ENCODE measurements at places on chromosomes 4 and X.
A peak's percentile ranks its signal among the peaks of the same experiment; 100 is the strongest.

GRCh38 chr4:74608151-74608949, 163.4 kb downstream of the AREG start:
- no peak for DNase-seq

- peak; percentile 62 for DNase-seq
Measured at GRCh38 chrX:134999469-134999868, 8.7 kb downstream of the SMIM10 start.

GRCh38 chr4:174928174-174928573, 10.0 kb downstream of the ADAM29 start:
- DNase-seq: no peak

GRCh38 chr4:42778349-42778748, 114.2 kb upstream of the GRXCR1 start:
- no peak for DNase-seq

GRCh38 chr4:80229128-80229527, 31.8 kb downstream of the PRDM8 start:
- DNase-seq: no peak

DNA sequence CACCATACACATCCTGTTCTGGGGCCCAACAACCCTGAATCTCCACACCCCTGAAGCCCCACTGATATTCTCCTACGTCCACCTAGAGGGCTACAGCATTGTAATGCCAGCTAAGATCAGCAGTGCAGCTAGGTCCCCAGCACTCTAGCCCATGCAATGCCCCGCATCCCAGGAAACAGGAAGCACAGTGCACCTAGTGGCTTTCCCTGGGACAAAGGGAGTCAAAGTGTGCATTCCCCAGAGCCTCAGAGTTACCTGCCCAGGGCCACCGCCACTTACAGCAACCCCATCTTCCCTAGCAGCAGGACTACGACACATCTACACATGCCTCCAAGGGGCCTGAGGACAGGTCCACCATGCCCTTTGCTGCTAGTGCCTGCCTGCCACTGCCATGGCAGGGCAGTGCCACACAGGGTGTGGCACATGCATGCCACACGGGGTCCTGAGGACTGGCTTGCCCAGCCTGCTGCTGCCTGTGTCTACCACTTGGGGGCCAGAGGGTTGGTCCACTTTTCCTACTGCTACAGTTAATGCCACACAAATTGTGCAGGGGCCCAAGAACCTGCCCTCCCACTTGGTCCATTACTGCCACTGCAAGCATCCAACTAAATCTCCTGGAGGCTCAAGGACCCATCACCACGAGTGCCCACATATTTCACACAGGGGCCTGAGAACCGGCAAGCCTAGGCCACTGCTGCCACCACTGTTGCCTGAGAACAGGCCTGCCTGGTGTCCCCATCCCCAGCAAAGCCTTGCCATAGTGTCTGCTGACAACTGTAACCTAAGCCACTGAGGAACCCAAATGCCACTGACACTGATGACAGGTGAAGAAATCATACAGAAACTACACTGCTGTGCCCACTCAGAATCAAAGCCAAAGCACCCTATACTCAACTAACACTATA, 23.7 kb downstream of the TLR6 start:
- no peak for DNase-seq

DNA sequence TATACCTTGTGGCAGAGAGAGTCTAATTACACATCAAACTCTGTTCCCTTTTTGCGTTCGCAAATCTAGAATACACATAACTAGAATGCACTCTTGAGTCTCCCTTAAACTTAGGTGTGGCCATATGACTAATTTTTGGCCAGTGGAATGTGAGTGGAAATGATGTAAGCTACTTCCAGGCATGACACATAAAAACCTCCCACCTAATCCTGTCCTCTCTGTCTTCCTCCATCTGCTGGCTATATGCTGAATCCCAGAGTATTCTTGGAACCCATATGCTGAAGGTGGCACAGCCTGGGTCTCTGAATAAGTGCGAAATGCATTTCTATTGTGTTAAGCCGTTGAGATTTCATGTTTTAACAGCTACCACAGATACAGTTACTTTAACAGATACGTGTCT, 269.9 kb upstream of the NRK start:
- no peak for DNase-seq

GRCh38 chrX:151552743-151553142, 10.7 kb upstream of the PASD1 start:
- DNase-seq: no peak

DNA sequence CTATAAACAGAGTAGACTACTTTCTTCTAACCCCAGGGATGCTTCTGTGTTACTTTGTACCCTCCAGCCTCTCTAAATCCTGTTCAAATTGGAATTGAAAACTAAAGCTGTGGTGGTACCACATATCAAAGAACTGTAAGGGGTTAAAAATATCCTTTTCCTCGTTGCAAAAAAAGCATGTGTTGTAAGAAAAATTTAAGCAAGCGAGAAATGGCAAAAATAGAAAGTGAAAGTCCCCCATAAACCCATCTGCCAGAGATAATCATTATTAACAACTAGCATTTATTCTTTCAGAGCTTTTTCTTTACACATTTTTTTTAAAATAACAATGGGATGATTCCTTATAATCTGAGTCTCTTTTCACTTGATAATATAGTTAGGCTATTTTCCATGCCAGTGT, 40.6 kb downstream of the TMEM164 start:
- no peak for DNase-seq

DNA sequence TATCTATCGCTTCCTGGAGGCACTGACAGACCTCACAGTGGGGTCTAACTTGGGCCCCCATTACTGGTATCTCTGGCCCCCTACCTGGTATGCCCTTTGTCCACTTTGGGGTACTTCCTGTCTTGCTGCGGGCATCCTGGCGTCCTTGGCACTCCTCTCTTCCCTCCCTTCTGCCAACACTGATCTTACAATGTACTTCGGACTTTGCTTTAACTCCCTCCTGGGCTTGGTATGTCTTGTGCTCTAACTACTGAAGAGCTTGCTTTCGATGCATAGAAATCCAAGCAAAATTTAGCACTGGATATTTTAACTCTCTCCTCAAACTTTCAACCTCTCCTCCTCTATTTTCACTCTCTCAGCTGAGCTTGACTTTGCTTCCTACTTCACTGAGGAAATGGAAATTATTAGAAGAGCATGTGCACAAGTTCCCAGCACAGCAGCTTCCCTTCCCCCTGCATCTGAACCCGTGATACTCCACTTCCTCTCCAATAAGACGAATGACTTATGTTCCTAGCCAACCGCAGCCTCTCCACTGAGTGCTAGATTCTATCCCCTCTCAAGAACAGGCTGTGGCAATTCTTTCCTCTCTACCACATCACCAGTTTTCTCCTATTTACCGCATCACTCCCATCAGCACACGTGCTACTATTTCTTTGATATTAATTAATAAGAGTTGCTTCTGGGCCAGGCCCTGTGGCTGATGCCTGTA, 52.9 kb downstream of the SUPT20HL2 start:
- peak; percentile 33 for DNase-seq

- no peak for DNase-seq
Measured at GRCh38 chr4:85701861-85702321, 226.9 kb downstream of the ARHGAP24 start.

GRCh38 chrX:12843061-12843667, 23.7 kb upstream of the TLR7 start:
- no peak for DNase-seq

DNA sequence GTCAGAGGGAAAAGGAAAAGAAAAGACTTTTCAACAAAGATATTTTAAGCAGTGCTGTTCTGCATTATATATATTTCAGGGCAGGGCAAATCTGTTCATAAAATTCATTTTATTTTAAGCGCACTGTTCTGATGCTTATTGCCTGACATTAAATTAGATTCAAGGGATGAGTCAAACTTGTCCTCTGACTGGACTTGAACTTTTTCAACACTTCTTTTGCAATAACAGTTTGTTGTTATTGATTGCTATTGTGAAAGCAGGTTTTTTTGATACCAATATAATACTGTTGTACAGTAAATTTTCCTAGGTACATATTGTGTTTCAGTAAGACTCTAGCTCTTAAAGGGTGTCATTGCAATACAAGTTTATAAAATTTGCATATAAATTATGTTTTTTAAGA, 481.3 kb downstream of the NAF1 start:
- no peak for DNase-seq

DNA sequence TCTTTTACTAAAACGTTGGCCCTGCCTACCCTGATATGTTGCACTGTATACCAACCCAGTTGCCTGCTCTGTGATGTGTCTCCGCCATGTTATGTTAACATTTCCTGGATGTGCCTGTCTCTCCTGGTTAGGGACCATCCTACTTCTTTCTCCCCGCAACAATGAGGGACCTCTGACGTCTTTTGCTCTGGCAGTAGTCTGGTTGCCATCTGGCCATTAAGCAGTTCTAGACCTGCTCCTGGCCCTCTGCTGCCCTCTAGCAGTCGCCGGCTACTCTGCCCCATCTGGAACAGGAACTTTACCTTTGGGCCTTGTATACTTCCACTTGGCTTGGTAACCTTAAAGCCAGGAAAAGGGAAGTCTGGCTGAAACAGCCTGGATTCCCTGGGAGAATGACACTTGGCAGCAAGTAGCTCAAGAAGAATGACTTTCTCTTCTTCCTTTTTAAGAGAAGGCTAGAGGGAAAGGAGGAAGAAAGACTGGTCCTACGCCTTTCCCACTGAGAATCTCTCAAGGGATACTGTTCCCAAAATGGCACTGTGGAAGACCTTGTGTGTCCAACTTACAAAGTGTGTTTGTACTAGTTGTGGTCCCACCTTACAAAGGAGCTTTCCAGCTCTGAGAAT, 63.5 kb downstream of the GPC3 start:
- DNase-seq: peak; percentile 30

GRCh38 chr4:183588169-183588675, 70.8 kb downstream of the RWDD4 start:
- peak; percentile 27 for DNase-seq

GRCh38 chr4:70705183-70706043, 16.4 kb upstream of the RUFY3 start:
- DNase-seq: peak; percentile 66

DNA sequence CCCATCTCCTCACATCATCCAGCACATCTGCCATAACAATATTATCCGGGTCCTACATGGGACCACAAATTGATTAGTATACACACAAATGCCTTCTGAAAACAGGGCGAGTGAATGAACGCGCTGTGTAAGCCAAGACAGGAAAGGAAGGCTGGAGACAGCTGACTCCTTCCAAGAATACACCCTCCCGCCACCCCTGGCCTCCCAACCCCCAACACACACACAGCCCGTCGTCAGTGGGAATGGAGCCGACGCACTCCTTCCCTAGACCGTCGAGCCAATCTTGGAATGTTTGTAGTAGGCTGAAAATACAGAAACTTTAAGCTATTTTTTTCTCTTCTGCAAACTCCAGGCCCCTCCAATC, 319 bp upstream of the MAGEH1 start:
- DNase-seq: no peak

- no peak for DNase-seq
Measured at GRCh38 chr4:71275570-71275969, 63.2 kb upstream of the SLC4A4 start.

DNA sequence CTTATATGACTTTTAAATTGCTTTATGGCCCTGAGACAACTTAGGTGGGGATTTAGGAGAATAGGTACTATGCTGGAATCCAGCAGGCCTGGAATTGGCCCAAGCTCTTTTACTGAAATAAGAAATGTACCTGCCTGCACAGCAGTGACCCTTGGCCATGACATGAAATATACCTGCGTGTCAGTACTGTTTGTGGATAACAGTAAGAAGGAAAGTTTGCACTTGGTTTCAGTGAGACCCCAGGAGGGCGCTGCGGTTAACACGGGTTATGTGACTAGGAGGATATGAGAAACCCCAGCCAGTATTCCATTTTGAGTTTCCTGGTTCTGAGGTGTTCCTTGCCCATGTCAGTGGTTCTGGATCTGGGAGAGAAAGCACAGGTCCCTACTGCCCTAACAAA, 5.3 kb downstream of the MTM1 start:
- no peak for DNase-seq

DNA sequence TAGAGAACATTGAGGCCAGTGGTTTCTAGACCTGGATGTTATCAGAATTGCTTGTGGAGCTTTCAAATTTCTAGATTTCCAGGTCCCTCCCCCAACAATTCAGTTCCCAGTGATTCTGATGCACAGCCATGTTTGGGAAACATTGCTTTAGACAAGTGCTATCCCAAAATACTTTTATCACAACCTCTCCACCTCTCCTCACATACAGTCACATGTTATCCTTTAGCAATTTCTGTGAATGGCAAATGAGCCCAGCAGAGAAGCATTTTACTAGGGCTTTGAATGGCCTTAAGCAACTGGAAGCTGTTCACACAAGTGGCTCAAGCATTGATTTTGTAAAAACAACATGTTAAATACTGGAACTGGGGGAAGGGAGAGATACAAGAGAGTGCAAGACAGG, 29.7 kb downstream of the DCX start:
- no peak for DNase-seq

DNA sequence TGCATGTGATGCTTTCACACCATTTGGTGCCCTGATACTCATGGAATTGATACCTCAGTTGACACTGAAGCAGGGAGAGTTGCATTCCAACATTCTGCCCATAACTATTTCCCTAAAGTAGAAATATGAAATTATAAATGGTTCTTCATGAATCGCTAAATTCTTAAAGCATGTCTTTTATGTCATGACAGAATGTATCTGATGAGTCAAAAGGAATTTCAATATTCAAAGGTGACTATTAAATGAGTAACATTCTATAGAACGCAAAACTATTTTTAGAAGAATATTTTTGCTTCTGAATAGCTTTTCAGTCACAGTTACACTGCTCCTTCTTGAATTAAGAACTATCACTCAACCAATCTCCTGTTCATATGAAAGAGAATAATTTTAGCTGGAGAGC, 152.8 kb downstream of the ADGRA3 start:
- DNase-seq: no peak

DNA sequence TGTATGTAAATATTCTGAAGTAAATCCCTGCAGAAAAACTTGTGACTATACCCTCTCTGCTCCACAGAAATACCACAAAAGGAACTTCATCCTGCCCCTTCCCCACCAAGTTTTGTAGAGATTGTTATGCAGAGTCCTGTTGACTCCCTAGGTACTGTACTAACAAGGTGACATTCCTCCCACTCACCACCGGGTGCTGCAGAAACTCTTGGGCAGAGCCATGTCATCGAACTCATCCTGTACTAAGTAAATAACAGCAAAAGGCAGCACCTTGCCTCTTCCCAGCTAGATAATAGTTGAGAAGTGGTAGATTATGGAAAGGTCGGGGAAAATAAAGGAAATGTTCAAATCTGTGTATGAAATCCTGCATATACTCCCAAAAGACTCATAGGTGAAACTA, 233.3 kb downstream of the STPG2 start:
- no peak for DNase-seq

GRCh38 chr4:3480528-3481112, 17.5 kb downstream of the DOK7 start:
- peak; percentile 90 for DNase-seq

- no peak for DNase-seq
Measured at GRCh38 chrX:9816084-9816700, 30.0 kb downstream of the SHROOM2 start.

DNA sequence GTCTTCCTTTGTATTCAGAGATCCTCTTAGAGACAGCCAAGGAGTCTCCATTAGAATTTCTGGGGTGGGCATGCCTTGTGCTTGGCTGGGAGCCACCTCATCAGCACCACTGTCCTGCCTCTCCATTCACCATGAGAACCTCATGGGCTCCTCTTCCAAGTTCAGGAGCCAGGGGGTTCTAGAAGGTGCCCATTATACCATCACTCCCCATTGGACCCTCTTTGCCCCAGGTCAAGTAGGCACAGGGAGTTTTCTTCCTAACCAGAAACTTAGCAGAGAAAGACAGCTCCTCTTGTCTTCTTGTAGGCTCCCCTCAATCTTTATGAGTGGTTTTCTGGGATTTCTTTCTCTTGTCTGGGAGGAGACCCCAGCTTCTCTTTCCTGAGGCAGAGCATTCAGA, 31.1 kb downstream of the ASMT start:
- no peak for DNase-seq

- DNase-seq: no peak
Measured at GRCh38 chr4:16218950-16219349, 7.3 kb downstream of the TAPT1 start.
